ENCODE measurements at places on chromosomes 13 and 19. TPM values are rescaled to one million over a fixed set of nuclear protein-coding genes. Genes with fewer than 3 reads are reported as not detected.

DNA sequence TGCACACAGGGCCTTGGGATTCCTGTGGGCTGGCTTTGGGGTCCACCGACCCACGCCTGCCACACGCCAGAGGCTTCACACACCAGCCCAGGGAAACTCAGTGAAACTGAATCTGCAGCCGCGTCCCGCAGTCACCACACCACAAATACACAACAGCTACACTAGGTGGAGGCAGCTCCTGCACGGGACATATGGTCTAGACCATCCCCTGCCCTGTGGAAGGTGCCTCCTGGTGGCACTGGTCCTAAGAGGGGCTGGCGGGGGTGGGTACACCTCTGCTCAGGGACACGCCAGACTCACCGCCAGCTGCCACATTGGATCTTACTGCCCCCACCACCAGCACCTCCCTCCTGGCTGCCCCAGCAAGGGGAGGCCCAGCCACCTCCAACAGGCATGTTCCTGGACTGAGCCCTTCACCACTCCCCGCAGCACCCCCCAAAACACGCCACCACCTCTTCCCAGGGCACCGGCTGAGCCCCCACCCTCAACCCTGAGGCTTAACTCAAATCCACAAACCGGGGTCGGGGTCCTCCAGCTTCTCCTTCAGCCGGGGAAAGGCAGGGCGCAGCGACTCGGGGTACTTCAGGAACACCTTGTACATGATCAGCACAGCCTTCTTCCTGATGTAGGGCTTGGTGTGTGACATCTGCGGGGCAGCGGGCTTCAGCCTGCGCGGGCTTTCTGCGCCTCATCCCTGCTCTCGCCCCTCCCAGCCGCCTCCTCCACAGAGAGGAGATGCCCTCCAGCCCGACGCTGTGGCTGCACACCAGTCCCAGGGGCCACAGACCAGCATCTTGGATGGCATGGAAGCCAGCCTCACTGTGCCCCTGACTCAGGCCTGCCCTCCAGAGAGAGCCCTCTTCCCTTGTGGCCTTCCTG is 21.2 kb downstream of the AP3D1 start:
- no peak for DNase-seq

- peak; percentile 89 for DNase-seq
Measured at GRCh38 chr19:4343370-4344307, at the start of gene MPND. Gene MPND (plus strand): TSS chr19:4343562. CDS start chr19:4343594, 32 bp downstream.

DNA sequence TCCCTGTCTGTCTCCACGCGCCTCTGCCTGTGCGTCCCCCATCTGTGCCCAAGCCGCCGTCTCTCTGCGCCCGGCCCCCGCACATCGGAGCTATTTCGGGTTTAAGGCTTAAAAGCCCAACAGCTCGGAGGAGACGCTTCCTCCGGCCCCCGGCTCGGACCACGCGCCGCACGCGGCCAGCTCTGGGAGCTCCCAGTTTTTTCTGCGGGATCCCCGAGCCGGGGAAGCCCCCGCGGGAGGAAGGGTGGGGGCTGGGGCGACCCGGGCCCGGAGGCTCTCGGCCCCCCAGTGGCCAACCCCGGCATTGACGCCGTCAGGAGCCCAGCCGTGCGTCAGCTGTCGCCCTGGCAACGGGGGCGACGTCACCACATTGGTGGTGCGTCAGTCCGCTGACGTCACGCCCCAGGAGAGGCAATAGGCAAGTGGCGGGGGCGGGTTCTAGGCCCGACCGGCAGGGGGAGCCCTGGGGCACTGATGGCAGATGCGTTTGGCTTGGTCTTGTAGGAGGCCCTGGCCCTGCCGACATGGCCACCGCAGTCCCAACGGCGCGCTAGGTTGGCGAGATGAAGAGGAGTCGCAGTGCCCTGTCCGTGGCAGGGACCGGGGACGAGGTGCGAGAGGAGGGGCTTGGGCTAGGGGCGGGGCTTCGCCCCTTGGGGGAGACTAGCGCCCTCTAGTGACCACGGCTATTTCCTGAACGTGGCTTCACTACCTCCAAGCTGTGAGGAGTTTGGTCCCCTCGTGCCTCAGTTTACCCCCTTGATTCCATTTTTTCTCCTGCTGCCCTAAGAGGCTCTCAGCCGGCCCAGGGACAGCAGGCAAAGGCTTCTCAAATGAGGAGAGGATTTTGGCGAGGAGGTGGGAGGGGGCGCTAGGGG is 3.7 kb upstream of the PDE4A start:
- peak; percentile 80 for DNase-seq

DNA sequence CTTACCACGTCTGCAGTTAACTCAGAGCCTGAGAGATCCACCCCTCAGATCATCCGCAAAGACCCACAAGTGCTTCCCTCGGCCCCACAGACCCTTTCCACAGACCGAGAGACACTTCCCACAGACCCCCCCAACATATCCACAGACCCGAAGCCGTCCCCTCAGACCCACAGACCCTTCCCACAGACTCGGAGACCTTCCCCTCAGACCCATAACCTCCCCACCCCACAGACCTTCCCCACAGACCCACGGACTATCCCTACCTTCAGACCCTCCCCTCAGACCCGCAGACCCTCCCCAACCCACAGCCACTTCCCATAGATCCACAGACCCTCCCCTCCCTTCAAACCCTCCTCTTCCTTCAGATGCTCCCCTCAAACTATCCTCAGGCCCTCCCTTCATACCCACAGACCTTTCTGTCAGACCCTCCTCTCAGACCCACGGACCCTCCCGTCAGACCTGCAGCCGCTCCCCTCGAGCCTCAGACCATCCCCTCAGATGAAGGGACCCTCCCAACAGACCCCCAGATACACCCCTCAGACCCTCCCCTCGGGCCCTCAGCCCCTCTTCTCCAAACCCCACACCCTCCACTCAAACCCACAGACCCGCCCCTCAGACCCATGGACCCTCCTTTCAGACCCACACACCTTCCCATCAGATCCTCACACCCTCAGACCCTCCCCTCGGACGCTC is 20.1 kb upstream of the TFDP1 start:
- DNase-seq = no peak

- DNase-seq = no peak
Measured at GRCh38 chr19:46296722-46297461, at the start of gene HIF3A. Gene HIF3A (plus strand): TSS chr19:46297042. CDS start chr19:46297077, 35 bp downstream.

- DNase-seq = peak; percentile 4
Measured at GRCh38 chr13:28531845-28532387, 37.0 kb upstream of the FLT1 start.

DNA sequence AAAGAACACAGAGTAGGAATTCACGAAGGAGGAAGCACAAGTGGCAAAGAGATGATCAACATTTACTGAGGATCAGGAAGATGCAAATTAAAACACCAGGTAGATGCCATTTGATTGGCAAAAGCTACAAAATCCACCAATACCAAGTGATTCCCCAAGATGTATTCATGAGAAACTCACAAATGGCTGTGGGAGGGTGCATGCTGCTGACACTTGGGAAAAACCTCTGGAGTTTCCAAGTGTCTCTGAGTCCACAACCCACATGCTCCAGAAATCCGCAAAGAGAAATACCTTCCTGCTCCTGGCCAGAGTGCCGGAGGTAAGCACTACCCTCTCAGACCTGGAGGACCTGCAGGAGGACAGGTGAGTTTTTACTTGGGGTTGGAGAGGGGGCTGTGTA is 35.7 kb downstream of the ARRDC2 start:
- no peak for DNase-seq

GRCh38 chr19:49861107-49861506 is 6.3 kb downstream of the PNKP start:
- no peak for DNase-seq

DNA sequence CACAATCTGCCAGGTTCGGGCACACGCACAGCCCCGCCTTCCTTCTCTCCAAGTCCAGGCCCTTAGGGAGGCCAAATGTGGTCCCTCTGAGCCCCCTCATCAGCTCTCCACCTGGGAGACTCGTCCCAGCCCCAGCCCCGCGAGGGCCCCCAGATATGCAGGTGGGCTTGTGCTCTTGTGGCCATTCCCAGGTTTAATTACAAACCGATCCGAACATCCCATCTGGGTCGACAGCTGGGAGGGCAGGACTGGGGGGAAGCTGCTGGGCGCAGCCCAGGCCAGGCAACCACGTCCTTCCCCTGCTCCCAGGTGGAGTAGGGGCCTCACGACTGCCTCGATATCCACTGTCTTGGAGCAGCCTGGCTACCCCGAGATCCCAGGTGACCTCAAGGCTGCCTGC is 7.5 kb upstream of the C2CD4C start:
- no peak for DNase-seq

DNA sequence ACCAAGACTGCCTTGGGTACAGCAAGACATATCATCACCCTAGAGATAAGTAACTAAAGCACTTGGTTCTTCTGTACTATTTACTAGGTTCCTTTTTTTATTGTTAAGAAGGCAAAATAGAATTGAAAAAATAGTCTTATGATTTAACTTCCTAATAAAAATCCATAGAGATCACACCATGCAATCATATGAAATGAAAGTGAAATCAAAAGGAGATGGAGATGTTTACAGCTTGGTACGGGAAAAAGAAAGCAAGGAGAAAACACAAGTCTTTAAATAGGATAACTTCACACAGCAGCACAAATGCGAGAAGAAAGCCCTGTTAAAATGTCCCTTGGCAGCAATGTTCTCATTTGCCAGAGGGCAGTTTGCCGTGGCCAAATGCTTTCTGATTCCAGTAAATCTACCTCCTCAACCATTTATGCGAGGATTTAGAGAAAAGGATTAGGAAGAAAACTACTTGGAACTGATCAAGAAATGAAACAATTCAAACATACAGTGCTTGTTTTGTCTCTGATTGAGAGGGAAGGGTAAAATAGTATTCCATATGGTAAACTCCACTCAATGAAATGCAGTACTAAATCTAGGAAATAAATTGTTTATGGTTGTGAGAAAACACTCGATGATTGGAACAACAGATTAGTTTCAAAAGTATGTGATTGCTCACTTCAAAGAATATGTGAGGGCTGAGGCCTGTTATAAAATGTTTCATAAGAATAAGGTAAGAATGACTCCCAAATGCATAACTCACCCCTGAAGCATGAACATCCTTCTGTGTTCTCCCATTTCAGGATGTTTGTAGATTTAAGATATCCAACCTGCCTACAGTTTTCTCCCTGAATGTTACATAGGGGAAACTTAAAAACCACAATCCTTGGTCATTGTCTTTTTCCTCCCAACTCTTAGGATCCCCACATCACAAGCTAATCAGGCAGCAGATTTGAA is 487.8 kb downstream of the DACH1 start:
- DNase-seq = no peak

DNA sequence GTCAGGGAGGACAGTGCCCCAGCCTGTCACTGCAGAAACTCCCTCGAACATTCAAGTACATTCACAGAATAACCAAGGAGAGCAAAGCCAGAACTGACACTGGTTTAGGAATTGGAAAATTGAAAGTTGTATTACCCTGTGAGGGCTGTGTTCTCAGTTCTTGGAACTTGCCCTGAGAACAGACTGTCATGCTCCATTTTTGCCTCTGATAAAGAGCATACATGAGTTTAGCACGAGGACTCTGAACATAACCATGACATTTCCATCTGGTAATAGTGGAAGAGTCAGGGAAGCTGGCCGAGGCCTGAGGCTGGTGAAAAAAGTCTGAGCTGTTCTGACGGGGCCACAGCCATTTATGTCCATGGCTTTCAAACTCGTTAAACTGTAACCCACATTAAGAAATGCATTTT is 15.2 kb upstream of the SLC25A30 start:
- DNase-seq = no peak

GRCh38 chr13:100815476-100816046 is 141.0 kb upstream of the TMTC4 start:
- no peak for DNase-seq

DNA sequence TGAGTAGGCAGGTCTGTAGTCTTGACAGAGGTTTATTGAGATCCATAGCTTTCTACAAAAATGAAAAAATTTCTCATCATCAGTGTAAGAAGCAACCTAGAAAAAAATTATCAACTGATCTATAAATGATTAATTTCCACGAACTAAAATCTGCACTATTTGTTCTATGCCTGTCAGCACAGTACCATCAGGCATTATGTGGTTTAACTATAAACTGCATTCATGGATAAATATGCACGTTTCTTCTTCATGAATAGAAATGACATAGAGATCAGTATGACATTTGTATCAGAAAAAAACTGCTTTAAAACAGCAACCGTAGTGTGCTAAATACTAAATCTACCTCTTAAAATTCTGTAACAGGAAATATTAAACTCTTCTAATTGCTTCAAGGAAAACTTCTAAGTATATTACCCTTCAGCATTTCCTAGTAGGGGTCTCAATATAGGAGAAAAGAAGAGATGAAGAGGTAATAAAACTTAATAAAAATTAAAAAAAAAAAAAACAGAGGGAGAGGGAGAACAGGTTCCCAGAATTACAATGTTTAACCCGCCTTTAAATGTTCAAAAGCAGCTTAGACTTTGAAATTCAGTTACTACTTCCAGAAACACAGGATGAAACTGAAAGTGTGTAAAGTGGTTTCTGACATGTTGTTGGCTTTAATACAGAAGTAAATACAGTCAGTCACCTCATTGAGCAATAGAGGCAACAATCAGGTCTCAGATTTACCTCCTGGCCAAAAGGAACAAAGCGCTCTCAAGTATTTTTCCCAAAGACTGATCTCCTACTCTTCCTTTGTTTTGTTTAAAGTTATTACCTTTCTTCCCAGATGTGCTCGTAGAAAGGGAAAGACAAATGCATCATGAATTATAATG is 144.4 kb downstream of the DIAPH3 start:
- no peak for DNase-seq

GRCh38 chr19:46390866-46391265 is 22.5 kb downstream of the CCDC8 start:
- no peak for DNase-seq

DNA sequence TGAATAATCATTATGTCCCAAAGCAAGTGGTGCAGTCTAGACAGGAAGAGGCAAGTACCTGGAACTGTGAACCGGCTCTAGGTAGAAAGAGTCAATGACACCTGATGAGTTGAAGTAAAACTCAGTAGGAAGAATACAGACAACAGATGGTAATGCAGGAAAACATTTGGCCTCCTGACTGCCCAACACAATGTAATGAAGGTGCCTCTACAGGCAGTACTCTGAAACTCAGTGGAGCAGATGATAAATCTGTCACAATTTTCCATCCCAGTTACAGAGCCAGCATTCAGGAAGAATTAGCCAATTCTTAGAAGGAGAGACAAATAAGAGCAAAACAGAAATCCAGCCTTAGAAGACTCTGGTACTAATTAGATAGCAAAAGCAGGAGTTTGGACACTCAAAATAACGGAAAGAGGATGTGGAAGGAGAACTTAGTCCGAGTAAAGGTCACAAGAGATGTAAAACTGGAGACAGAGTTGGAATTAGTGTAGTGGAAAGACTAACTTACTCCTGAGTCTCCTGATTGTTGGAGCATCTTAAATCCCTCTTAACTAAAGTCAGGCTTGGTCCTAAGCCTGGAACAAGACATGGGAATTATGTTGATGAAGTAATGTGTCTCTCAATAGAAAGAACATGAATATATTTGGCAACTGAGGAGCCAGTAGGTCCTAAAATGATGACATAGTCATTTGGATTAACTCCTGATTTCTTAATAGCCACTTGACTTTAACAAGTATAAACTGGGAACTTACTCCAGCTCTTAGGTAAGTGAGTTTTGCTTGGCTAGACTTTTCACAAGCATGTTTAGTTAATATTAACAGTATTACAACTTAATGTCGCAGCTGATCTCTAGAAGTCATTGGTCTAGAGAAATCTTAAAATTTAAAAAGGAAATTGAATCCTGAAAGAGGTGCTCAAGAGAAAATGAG is 457.3 kb upstream of the MIR17HG start:
- DNase-seq = no peak

- no peak for DNase-seq
Measured at GRCh38 chr19:55678121-55678671, 3.2 kb downstream of the EPN1 start.

ATXN8OS gene
- total RNA-seq = not detected

NLRP4 gene
- total RNA-seq = not detected

MBD3L2 gene
- not detected for total RNA-seq

FUT1 gene
- 0.03 TPM for total RNA-seq

ATP4B gene
- total RNA-seq = not detected

ITGBL1 gene
- total RNA-seq = 94.7 TPM

ANGPTL4 gene
- total RNA-seq = 0.57 TPM

HSPB6 gene
- 0.21 TPM for total RNA-seq
